Right ventricle myocardium inferior (tissue), 1 donor: ENCODE measurements at places on chromosomes 2 and 18. TPM values are rescaled to one million over a fixed set of nuclear protein-coding genes. Genes with fewer than 3 reads are reported as not detected.

FAM110C gene
- total RNA-seq, result 2.9 TPM

SPATA3 gene
- not detected for total RNA-seq

DNA sequence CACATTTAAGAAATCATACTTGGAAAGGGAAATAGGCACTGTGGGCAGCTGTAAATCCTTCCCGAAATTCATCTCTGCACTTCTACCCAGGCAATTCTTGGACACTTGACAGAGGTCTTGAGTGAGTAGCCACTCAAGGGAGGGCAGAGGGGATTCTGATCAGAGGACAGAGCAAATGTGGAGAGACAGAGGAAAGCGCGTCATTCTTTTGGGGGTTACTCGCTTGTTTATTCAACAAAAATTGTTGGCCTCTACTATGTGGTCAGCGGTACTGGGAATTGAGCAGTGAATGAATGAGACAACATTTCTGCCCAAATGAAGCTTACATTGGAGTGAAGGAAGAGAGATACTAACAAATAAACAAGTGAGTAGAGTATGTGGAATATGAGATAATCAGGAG, 41.4 kb upstream of the YES1 start:
- no peak for DNase-seq

DNA sequence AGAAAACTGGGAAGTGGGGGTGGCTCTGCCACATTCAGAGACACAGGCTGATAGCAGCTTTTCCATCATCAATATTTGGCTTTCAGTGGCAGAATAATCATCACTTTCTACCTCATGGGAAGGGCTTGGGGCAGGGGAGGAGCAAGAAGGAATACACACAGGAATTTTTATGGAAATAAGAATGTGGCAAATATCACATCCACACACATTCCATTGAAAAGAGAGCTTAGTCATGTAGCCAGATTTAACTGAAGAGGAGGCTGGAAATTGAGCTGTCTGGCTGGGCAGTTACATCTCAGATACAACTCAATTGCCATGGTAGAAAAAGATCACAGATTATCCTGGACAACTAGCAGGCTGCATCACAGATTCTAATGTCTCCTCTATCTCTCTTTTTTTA, 1474.0 kb upstream of the ACVR2A start:
- DNase-seq, result no peak

DNA sequence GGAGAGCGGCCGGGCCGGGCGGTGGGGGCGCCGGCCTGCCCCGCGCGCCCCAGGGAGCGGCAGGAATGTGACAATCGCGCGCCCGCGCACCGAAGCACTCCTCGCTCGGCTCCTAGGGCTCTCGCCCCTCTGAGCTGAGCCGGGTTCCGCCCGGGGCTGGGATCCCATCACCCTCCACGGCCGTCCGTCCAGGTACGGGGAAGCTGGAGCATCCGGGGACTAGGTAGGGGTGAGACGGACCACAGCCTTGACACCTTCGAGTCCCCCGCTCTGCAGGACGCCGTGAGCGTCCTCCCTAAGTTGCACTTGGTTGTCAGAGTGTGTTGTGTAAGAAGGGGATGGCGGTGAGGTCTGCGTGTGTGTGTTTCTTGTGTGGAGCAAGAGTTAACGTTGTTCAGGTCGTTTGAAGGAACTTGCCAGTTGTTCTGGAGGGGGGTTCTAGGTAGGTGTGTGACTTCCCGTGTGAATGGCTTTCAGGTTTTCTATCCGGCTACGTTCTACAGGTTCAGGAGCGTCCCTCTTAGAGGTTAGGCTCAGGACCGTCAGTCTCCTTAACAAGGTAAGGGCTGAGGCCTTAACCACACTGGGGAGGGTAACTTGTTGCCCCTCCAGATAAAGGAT, 393 bp downstream of the IL1R1 start:
- peak; percentile 80 for DNase-seq

GRCh38 chr18:35122586-35123224, 81.5 kb downstream of the MAPRE2 start:
- no peak for DNase-seq

GRCh38 chr2:143719406-143719805, 590.2 kb downstream of the ARHGAP15 start:
- no peak for DNase-seq
